ENCODE measurements at places on chromosomes 2 and 18.

GRCh38 chr2:9385841-9386240, 37.5 kb downstream of the ITGB1BP1 start:
- DNase-seq, result no peak

DNA sequence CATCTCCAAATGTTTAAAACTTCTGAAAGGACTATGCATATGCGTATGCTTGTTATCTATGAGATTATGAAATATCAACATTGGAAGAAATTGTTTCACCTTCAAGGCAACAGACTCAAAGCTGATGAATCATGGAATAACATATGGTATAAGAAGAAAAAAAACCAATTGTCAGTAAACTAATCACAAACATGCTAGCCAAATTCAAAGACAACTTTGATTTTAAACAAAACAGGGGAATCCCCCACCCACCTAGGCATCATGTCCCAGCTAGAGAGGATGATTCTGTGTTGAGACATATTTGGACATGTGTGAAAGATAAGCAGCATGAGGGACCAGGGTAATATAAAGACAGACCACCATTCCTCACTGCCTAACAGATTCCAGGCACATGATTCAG, 147.7 kb downstream of the WDPCP start:
- DNase-seq, result peak; percentile 43

- DNase-seq, result no peak
These were observed 264.6 kb upstream of the STON1 start for GRCh38 chr2:48265169-48266030.

GRCh38 chr2:16943279-16943958, 277.8 kb upstream of the CYRIA start:
- no peak for DNase-seq

DNA sequence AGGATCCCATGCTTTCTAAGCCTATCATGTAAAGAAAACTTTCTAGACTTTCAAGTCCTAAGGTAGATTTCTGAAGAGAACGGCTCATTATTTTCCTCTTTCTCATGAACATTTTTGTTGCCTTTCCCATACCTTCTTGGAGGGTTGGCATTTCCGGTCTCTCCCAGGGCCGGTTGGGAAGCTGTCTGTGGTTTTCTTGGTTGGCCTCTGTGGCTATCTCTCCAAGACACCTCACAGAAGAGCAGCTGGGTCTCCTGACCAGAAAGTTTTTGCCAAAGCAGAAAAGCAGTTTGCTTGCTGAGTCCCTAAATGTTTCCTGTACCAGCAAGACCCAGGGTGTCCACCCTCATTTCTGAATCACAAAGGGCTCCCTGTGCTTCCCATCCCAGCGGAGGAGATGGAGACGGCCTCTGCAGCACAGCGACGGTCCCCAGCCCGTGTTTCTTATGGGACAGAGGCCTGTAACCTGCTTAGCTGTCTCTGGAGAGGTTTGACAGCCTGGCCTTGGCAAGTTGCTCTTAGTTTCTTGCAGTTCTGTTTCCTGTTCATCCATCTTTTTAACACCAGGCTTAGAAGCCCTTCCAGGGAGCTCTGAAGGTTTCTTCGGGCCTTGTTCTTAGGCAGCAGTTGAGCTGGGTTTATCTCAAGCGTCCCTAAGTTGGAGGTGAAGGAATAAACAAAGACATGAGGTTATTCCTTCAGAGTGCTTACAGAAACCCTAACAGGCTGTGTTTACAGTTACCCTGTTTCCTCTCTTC, 39.8 kb downstream of the GREB1 start:
- peak; percentile 59 for DNase-seq

- DNase-seq, result no peak
These were observed 4.1 kb downstream of the ATG9A start for GRCh38 chr2:219225350-219225749.

DNA sequence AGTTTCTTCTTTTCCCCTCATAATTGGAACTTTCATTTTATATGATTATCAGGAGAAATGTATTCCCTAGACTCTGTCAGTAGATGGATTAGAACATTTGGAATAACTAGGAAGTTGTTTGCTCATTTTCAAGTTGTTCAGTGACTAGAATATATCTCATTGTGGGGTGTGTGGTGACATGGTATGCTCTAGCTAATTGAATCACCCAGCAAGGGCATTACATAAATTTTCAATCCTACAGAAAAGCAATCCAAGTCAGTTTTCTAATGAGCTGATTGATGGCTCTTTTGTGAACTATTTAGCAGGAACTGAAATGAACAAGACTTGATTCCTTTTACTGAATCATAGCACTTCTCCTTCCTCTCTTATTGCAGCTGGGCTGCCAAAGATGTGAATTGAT, 461.4 kb downstream of the TGIF1 start:
- no peak for DNase-seq

Data from trophoblast cell (in vitro differentiated cells and primary cell).